ENCODE measurements at places on chromosomes 2 and 18.

GRCh38 chr2:159044804-159045286 lies 76.4 kb downstream of the TANC1 start:
- DNase-seq: peak; percentile 36

GRCh38 chr2:71469403-71470398 lies 16.3 kb downstream of the DYSF start:
- no peak for DNase-seq

DNA sequence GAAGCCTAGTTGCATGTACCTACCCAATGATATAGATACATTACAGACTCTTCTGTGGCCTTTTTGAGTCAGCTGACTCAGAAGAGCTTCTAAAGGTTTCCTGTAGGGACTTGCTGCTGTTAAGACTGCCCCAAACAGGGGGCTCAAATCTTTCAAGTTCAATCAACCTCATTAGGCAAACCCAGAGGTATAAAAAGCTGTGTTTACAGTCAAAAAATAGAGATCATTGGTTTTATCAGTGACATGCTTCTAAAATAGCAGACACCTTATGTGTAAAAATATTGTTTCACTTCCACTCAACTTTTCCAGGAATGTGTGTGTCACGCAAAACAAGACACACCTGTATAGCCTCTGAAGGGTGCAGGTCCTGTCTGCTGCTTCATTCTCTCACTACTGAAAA lies 624.3 kb upstream of the FANCL start:
- DNase-seq: no peak

- DNase-seq: no peak
These were observed 211.1 kb downstream of the TMEM163 start for GRCh38 chr2:134507697-134508096.
